ENCODE measurements at places on chromosomes 16 and 17.
A peak's percentile ranks its signal among the peaks of the same experiment; 100 is the strongest.

GRCh38 chr16:57159447-57159846, 26.4 kb downstream of the PSME3IP1 start:
- no peak for DNase-seq

DNA sequence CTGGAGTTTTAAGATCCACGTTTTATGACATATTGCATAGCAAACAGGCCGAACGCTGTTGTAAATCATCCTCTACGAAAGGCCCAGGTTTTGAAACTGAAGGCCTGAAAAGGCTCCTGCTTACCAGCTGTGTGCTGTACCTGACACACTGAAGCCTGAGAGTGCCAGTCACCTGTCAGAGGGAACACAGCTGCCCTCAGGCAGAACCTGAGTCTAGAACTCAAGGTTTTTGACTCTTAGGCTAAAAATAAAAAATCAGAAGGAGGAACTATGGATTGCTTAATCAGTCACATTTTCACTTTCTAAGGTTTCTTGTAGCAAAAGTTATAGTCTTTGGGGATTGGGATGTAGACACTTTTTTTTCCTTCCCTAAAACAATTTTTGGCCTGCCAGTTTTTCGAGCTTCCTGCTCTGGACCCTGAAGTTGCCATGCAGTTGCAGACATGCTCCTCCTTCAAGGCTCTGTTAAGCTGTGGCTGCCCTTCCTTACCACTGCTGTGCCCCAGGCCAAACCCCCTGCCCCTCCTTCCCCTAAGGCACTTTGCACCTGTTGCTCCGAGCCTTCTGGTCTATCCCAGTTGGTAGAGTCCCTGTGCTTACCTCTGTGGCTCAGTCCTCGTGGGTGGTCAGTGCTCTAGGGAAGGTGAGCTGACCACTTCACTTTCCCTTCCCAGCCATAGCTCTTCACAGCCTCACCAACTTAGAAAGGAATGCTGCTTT, 56.6 kb downstream of the TENT4B start:
- DNase-seq = no peak

DNA sequence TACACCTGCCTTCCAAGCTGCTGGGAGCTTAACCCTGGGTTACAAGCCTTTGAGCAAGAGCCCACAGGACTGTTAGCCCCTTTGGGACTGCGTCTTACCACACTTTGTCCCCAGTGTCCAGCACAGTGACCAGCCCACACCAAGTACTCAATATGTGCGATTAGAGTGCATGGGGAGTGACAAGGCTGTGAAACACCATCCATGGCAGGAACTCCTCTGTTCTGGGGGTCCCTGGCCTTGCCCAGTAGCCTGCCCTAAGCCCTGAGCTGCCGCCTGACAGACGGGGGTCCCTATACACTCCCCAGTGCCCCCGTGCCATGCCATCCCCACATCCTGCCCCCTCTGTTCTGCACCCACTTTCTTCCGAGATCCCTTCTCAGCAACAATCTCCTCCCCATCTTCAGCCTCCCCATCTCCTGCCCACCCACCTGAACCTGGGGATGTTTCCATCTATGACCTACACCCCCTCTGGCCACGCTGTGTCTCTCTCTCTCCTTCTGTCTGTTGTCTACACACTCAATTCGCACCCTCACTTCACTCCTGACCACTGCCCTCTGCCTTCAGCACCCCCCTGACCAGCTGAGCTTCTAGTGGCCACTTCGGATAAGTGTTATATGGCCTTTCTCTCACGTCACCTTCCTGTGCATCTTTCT, 112.9 kb upstream of the SMURF2 start:
- DNase-seq = no peak

DNA sequence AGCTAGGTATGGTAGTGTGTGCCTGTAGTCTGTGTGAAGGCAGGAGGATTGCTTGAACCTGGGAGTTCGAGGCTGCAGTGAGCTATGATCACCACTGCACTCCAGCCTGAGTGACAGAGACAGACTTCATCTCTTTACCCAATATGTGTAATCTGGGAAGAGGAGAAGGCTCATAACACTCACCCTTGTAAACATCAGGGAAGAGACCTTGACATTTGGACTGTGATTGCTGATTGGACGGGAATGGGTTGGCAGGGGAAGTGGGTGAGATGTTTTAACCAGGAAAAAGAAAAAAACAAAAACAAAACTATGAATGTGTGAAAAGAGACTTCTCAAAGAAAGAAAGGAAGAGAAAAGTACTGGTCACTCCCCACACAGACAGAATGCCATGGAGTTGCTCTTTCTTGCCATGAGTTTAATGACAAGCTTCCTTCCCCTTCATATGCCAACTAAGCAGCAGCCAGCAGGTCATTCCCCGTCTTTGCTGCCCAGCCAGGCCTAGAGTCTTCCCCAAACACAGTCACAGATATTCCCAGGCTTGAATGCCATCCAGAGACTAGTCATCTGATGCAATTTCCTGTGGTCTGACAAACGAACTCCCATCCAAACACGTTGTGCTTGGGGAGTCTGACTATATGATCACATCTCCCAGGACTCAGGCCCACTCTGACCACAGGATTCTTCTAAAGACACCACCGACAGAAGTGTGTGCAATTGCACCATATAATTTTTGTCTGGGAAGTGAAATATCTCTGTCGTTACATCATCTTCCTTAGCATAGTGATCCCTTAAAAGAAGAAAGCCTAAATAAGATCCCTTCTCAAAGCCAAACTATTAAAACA, 3.6 kb upstream of the XAF1 start:
- DNase-seq = no peak

DNA sequence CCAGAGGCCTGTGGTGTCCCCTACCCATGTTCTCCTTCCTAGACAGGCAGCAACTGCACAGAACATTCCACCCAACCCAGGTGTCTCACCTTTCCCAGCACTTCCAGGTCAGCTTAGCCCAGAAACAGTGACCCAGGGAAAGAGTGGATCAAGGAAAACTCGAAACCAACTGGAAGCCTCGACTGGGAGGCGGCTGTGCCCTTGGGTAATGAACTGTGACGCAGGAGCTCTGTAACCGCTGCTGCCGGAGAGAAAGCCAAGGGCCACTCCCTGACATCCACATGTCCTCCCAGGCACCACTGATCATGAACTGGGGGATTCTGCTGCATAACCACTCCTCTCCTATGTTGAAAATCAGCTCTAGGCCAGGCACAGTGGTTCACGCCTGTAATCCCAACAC, 34.4 kb downstream of the WDR59 start:
- DNase-seq = no peak

- DNase-seq = no peak
Observed at GRCh38 chr17:76884995-76885893, 17.0 kb downstream of the MGAT5B start.

DNA sequence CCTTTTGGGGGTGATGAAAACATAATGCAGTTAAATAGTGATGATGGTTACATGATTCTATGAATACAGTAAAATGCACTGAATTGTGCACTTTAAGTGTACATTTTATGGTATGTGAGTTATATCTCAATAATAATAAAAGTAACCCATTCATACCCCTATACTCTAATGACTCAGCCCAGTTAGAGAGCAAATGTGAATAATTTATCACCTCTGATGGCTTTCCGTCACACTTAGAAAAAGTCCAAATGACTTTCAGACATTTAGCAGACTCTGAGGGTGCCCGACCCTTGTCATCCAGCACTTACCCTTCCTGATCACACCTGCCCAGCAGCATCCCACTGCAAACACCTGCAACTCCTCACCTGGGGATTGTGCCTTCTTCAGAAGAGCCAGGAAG, 148.1 kb upstream of the MAF start:
- DNase-seq = no peak

GRCh38 chr17:1617620-1618174, 10.9 kb downstream of the SLC43A2 start:
- no peak for DNase-seq

DNA sequence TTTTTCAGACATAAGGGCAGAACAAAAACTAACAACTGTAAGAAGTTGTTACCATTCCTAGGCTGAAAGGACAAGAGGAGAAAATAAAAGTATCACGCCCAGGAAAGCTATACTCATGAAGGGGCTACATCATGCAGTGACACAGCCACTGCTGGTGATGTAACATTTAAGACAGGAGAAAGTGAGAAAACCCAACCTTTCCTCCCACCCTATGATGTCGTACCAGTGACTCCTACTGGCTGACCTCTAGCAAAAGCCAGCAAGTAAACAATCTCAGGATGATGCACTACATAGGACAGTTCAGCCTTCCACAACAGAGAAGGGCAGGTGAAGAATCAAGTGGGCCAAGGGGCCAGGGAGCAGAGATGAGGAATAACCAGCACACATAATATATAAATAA, 14.0 kb upstream of the OR1E2 start:
- DNase-seq = no peak

DNA sequence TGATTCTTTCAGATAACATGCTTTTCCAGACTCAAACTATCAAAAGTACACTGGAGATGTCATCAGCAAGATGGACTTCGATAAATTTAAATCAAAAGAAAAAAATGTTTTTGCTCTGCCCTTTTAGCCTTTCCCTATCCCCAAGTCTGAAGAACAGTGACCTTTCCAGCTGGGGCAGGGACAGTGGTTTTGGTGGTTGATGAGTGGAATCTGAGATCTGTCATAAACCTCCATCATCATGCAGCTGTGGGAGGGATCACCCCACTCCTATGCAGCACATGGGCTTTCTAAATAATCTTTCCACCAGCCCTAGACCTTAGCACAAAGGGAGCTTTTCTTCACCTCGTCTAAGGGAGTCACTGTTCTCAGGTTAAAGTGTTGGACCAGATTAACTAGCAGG, 869.5 kb upstream of the SOX9 start:
- no peak for DNase-seq

DNA sequence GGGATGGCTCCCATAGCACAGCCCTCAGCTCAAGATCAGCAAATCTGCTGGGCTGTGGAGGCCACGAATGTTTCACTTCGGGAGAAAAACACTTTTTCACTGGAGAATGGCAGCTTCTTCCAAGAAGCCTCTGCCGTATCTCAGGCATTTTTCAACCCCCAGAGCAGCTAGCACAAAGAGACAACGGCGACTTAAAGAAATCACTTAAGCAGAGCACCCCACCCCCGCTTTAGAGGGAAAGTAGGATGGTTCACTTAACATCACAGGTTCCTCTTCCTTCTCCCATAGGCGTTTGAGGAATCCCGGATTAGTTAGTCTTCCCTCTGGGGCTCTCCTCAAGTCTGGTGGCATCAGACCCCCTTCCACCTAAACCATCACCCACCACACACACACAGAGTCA, 27.6 kb downstream of the CYB561 start:
- no peak for DNase-seq

DNA sequence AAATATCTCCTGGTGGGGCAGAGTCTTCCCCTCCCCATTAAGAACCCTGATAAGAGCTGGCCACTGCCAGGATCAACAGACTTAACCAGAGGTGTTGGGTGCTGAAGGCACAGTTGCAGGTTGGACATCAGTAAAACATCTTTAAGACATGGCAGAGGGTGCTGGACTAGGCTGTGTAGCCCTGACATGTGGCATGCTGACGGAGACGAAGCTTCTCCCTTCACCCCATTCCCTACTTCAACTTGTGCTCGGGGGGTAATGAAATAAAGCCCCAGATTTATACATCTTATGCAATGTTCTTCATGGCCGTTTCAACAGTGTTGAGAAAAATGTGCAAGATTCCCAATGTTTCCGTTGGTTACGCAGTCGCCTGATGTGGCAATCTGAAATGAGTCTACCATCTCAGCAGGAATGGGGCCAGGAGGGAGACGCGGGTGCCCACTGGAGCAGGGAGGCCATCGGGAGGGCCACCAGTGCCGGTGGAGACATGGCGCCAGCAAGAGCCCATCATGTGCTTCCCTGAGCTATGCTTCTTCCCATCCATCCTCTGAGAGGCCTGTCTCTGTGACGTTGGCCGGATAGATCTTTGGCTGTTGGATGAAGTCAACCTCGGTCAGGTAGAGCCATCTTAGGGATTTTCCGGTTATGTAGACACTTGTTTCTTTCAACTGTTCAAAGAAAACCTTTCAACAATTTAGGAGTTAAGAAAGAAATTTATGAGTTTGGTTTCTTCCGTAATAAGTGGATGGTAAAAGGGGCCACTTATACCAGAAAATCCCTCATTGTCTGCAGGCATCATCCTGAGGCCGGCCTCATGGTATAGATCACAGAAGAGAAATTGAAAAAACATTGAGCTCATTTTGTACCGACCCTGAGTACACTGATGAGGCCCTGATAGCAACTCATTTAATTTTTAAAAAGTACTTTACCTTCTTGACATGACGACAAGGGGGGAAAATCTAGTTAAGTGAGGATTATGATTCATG, 6.4 kb downstream of the IRF8 start:
- no peak for DNase-seq

GRCh38 chr17:60327134-60327900, 64.6 kb downstream of the USP32 start:
- no peak for DNase-seq

DNA sequence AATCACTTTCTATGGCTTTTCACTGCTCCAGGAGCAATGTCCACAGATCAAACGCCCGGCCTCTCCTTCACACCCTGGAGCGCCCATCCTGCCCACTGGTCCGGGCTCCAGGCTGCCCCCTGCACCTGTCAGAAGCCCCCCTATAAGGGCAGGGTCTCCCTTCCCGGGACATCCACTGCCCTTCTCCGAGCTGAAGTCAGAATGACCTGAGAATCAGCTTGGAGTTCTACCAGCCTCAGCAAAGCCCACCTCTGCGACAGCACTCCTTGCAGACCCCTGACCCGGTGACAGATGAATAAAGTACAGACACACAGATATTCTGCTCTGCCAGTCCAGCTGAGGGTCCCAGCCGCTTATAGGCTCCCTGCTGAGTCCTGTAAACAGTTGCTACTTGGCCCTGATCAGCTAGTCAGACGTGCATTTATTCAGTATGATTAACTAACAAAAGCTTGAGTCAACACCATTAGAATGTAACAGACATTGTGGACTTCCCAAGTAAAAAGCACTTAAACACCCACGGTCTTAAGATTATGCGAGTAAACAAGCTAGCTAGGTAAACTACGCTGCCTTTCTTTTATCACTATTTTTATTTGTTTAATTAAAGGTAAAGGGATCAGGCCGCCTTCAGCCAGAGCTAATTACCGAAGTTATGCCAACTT, 4.8 kb downstream of the SLC7A5 start:
- no peak for DNase-seq

GRCh38 chr17:794876-795275, 12.7 kb downstream of the MRM3 start:
- peak; percentile 15 for DNase-seq

- peak; percentile 56 for DNase-seq
Observed at GRCh38 chr17:48427598-48427997, 2.4 kb downstream of the SKAP1 start.

- DNase-seq = no peak
Observed at GRCh38 chr17:44191941-44192496, 5.2 kb downstream of the TMUB2 start.
